ENCODE measurements at places on chromosomes 7 and 10.

- no peak for DNase-seq
Measured at GRCh38 chr10:50385624-50386023, 134.3 kb upstream of the ASAH2 start.

DNA sequence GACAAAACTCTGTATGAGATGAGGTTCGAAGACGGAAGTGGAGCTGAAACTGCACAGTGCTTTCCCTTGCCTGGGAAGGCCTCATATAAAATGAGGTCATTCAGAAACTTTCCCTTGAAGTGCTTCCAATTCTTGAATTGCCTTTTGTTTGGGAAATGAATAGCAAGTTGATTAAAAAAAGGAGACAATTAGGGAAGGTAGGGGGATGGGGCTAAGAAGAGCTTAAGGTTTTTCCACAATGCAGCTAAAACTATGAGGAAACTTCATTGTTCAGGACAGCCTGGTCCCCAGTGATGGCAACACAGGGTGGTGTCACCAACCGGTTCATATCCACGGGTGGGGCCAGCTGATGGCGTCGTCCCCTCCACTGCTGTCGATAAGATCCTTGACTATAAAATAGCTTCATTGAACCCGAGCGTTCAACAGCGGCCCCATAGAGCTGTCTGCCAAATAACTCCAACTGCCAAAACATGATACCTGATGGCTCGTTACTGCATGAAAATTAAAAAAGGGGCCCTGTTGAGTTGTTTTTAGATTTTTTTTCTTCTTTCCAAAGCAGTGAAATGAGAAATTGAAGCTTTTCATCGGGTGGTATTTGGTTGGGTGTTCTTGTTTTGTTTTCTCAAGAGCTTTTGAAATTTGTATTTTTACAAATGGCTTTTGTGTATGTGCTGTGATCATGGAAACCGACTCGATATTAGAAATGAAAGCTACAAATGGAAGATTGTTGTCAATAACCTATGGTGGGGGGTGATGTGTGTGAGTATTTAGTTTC is 2.8 kb upstream of the CELF2 start:
- no peak for DNase-seq

DNA sequence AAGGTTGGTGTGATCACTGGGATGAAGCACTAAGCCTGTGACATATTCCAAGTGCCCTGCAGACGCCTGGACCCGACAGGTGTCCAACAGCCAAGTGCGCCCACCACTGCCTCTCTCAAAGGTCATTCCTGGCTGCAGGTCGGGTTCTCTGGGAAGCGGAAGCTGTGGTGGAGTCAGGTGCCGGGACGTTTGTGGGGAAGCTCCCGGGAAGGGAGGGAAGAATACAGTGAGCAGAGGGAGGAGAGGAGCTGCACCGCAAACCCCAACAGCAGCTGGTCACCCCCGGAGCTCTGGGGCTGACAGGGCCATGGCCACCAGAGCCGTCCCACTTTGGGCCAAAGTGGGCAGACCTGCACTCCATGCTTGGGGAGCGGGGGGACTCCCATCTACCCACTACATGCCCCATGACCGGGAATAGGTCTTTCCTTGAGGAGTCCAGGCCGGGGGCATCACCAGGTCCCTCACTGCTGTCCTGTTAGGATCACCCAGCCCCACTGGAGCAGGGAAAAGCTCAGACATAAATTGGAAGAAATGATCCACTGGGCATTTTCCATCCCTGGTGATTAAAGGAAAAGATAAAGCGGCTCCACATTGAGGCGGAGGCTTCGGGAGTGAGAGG is 84.5 kb upstream of the PPP2R2D start:
- DNase-seq: no peak

DNA sequence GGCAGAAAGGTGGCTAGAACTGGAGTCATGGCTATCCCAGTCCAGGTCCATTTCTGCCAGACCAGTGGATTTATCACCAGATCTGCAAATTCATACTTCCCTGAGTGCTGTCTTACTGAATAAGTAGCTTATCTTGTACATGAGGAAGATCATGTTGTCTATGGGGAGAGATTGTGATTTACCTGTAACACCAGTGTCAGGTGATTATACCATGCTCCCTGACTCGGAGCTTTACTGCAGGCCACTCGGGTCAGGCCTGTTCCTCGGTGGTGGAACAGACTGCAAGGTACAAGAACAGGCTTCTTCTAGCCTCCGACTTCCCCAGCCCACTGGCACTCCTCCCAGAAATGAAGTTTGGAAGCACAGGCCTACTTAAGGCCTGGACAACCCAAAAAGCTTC is 42.6 kb upstream of the DLG5 start:
- DNase-seq: no peak

- DNase-seq: no peak
Measured at GRCh38 chr10:75605096-75605495, 173.7 kb downstream of the LRMDA start.

GRCh38 chr7:149741629-149742028 is 31.8 kb downstream of the ZNF467 start:
- DNase-seq: no peak

- no peak for DNase-seq
Measured at GRCh38 chr10:113539789-113540188, 13.1 kb upstream of the HABP2 start.

GRCh38 chr10:61900829-61901792 is at the start of gene ARID5B:
ARID5B (plus strand) TSS chr10:61901699; CDS start chr10:61901710, 11 bp downstream.
- DNase-seq: peak; percentile 36

GRCh38 chr10:125824736-125825135 is 1.4 kb downstream of the BCCIP start:
- no peak for DNase-seq

DNA sequence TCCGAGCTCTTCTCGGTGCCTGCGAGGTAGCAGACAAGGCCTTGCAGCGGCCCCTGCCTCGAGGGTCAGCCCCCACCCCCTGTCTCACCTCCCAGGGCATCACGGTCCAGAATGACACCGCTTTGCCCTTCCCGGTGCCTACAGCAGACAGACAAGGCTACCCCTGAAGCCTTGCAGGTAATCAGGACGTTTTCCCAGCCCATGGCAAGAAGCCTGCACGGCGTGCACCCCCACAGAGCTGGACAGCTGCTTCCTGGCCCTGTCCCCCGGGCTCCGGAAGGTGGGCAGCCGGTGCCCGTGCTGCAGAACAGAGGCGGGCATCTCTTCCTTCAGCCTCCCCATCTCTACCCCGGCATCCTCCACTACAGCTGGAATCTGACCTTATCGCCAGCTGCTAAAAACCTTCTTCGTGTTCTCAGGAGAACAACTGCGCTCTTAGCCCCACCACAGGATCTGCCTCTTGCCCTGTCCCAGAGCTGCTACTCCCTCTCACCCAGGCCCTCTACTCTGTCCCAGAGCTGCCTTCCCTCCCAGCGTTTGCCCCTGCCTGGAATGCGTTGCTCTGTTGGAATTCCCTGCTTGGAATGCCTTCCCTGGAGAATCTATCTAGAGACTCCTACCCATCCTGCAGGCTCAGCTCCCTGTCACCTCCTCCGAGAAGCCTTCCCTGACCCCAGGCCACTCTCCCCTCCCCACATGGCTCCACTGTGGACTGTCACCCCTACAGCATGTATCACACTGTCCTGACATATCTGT is 4.7 kb downstream of the MYL10 start:
- no peak for DNase-seq

DNA sequence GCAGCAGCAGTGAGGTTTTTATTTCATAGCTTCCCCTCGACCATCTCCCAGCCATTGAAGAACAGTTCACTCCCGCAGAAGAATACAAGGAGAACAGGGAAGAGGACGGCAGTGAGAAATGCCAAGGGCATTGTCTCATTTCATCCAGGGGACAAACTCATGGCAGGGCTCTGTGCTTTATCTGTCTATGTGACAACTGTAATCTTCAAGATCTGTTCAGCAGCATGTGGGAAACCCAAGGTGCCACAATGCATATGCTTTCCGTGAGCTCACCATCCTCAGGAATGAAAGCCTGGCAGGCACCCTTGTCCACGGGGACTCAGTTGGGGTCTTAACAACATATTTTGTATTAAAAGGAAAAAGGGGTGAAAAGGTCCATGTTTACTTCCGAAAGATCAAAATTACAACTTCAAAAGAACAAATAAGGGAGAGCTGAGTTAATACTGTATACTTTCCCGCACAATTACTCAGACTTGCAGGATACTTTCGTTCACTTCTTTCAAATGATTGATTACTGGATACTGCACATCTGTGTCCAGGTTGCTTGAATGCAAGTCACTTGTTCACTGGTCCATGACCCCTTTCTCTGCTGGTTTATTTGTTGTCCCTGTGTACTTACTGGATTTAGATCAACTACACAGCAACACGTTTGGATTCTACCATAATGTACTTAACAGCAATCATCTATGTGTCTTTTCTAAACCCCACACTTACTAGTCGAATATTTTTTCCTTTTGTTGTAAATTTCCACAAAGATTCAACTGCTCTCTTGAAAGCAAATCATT is 90.1 kb upstream of the ATP6V0A4 start:
- DNase-seq: no peak

- no peak for DNase-seq
Measured at GRCh38 chr7:6237730-6238129, 34.7 kb downstream of the CYTH3 start.

- no peak for DNase-seq
Measured at GRCh38 chr10:30862486-30862885, 169.2 kb downstream of the ZNF438 start.

- no peak for DNase-seq
Measured at GRCh38 chr7:1611708-1612241, 41.9 kb upstream of the PSMG3 start.

DNA sequence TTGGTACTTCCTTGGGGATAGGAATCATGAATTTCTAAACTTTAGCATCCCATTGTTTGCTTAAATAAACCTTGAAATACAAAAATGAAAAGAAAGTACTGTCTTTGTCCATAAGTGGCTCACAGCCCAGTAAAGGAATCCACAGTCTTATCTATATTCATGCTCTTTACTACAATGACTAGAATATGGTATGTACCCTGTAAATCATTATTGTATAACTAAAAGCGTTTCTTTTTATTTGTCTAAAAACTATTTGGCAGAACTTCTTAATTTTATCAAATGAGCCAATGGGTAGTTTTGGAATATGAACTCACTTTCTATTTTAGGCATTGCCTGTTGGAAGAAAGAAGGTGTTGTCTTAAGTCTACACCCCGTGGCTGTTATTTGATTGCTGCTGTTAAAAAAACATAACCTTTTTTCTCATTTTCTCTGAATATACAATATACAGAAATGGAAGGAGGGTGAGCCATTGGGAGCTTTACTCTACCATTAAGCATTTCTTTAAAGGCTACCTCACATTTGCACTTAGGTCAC is 12.4 kb upstream of the STRIP2 start:
- DNase-seq: no peak

DNA sequence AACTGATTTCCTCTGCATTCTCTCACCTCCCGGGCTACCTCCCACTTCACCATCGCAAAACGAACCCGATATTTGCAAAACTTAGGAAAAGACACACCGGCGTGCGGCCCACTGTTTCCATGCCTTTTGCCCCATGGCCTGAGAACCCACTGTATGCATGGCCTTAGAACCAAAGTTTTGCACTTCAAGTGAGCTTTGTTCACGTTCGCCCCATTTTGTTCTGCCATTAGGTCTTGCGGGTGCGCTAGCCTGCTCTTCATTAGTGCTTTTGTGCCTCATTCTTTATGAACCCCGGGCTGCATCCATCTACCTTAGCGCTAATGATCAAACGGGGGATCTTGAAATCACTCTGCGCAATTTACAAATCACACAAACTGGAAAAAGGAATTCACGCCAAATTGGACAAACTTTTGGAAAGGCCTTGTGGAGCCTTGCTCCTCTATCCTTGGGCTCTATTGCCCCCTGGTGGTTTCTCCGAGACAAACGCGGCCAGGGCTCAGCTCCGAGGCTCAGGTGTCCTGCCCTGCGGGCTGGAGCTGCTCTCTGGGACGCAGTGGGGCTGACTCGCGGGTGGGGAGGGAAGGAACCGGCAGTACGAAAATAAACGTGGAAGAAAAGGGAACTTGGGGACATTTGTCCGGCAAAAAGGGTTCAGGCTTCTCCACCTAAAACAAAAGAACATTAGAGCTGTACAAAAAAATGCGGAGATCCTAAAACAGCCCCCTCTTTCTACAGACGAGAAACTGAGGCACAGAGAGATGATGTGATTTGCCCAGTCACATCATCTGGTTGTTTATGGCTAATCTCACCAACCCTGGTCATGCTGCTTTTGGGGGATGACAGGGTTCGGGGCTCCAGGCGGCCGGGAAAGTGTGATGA is 300.4 kb upstream of the NFE2L3 start:
- DNase-seq: no peak

GRCh38 chr7:129779602-129780256 is 168.2 kb downstream of the NRF1 start:
- peak; percentile 21 for DNase-seq

DNA sequence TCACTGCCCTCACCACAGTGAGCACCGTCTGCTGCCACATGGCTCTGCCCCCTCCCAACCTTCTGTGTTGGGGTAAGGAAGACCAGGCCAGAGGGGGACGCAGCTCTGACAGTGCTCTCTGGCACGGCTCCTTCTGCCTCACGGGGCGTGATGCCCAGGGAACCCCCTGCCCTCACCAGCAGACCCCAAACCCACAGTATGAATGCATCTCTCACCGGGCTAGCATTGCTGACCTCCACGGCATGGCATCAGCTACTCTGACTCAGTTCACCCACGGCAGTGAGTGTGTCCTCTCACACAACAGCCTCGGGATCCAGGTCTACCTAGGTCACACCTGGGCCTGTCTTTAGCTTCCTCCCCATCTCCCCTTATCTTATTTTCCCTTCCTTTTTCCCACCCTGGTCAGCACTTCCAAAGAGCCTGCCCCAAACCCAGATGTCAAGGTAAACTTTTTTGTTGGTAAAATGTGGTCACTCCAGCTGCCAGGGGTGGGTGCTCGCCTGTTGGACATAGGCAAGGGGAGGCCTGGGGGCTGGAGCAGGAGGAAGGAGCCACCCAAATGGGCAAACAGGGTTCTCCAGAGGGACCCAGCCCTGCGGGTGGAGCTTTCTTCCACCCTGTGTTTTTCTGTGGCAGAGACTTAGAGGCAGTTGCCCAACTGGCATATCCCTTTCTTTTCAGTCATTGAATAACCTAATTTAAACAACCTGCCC is 4.4 kb downstream of the CALML3 start:
- DNase-seq: no peak

DNA sequence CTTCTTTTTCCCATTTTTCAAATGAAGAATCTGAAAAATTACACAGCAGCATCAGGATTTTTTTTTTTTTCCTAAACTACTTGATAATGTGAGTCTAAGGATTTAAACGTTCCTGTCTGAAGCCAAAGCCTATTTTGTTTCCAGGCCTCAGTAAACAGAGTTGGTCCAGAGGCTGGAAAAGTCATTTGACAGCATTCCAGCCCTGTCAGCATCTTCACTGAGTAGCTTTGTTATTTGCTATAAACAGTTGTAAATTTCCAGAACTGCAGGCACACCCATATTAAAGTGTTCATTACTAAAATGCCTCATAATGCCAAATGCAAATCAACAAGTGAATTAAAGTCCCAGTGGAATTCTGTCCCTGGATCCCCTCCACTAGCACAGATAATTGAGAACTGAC is 35.5 kb upstream of the KMT2E start:
- no peak for DNase-seq

GRCh38 chr7:41323806-41324205 is 379.1 kb downstream of the INHBA start:
- DNase-seq: no peak

- DNase-seq: no peak
Measured at GRCh38 chr7:42587806-42588205, 324.1 kb downstream of the C7orf25 start.
